Stimulated activated CD4-positive, alpha-beta T cell treated with anti-CD3 and anti-CD28 coated beads, Interleukin-12 subunit alpha, Interleukin-12 subunit beta, amount 100 ng/mL, for 24 hours (primary cell): ENCODE measurements at places on chromosomes 2 and 18.

DNA sequence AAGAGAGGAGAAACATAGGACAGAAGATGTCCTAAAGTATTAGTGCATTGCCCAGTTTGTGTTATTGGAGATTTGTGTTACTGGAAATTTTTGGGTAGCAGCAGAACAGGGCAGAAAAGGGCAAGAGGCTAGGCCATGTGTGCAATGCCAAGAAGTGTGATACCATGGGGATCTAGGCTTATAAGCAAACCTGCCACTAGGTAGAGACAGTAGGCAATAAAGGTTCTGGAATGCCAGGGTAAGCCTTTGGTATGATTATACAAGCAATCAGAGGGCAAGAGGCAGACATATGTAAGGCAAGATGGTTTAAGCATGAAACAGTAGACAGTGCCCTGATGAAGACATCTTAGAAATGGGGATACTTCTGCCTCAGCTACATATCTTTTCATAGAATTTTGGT lies 12.3 kb upstream of the CERS6 start:
- DNase-seq: no peak

- DNase-seq: no peak
Observed at GRCh38 chr2:143390171-143390570, 261.0 kb downstream of the ARHGAP15 start.

DNA sequence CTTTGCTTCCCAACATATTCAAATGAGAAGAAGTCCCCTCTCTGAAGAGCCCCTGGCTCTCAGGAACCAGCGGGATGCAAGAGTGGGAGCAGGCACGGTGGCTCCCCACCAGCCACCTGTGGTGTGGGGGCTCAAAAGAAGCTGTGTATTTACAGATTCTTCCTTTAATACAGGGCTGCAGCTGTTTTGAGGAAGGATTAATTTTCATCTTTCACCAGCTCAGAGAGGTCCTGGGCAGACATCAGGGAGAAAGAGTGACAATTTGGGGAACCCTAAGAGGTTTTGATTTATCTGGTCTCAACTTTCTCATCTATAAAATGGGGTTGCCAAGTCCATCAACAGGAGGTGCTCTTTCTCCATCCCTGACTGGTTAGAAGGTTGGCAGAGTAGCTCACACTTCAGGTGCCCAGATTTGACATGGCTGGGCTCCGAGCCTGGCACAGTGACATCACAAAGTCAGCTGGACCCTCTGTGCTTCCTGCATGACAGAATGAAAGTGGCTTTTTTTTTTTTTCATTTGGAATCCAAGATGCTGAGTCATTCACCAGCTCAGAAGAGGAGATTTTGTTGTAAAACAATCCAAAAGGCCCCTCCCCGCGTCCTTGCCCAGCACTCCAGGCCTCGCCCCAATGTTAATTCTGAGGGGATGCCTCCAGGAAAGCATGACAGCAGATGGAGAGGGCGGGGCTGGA lies 15.5 kb upstream of the SIX2 start:
- no peak for DNase-seq

DNA sequence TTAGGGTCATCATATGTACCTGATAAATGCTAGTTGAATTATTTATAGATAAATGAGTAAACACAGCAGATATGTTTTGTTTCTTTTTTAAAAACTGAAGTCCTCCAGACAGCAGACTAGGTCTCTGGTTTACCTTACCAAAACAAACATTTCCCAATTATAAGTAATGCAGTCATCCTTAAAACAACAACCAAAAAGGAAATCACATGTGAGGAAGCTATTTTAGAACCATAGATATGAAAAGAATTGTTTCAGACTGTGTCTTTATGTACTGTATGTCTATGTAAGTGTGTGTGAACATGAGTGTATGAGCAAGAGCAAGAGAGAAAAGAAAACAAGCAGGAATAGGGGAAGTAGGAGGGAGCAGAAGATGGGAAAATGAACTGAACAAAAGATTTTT lies 441.0 kb downstream of the CPS1 start:
- DNase-seq: no peak

GRCh38 chr2:119264781-119265692 lies 41.4 kb downstream of the STEAP3 start:
- DNase-seq: peak; percentile 14

DNA sequence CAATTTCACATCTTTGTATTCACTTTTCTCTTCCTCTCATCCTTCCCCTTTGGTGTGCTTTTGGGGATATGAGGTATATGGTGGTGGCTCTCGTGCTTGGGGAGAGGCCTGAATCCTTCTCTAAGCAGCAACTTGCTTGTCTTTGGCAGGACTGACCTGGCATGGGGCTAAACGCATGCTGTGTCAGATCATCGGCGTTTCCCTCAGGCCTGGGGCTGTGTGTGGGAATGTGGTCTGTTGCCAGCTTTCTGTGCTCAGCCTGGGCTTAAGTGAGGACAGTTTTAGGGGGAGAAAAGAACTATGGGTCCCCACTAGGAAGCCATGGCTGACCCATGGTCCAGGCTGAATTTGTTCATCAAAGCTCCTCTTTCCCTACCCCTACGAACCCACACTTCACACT lies 60.7 kb downstream of the TET3 start:
- DNase-seq: no peak

GRCh38 chr2:208013285-208014178 lies 11.8 kb downstream of the PLEKHM3 start:
- no peak for DNase-seq
